Posterior cingulate gyrus (tissue), 11 donors: ENCODE measurements at places on chromosomes 2 and 18.

DNA sequence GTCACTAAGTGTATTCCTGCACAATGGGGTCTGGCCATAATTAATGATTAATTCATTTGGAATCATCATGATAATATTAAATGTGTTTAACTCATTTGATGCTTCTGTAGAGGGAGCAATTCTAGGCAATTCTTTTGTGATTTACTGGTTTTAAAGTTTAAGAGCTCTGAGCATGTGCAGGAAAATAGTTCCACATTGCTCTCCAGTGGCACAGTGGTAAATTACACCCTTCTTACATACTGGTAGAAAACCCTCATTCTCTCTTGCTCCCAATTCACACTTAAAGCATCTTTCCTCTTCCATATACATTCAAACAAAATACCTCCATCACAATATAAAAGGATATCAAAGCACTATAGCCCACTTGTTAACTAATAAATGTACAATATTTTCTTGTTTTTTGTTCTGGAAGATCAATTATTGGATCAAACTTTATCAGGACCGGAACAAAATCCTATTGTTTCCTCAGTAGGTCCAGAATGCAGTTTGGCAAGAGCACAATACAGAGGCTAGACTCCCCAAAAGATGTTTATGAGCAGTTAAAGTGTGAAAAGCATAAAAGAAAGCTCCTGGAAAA, 844.3 kb downstream of the MBD2 start:
- no peak for DNase-seq

DNA sequence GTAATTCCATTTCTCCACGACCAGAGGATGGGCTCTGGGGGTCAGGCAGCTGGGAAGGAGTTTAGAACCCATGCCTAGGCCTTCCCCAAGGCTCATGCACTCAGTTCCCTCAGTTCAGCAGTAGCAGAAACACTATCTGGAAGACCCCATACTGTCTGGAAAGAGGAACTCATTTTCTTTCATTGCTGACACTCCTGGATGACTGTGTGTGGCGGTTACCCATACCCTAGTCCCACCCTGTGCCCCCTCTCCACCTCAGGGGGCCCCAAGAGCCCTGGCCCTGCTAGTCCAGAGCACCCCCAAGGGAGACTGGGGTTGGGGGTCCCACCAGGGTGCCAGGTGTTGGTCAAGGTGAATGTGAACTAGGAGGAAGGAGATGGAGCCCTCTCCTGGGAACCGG, 29.5 kb downstream of the TPRKB start:
- DNase-seq = no peak

DNA sequence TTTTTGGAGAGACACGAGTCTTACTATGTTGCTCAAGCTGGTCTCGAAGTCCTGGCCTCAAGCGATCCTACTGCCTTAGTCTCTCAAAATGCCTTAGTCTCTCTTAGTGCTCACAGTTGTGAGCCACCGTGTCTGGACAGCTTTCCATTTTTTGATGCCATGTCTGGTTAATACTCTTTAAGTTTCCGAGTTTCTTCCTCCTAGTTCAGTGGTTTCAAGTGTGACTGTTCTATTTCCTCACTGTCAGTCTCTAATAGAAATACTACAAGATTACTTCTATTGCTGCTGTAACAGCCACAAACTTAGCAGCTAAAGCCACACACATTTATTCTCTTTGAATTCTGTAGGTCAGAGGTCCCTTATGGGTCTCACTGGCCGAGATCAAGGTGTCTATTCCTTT, 125.1 kb upstream of the MGAT5 start:
- no peak for DNase-seq

GRCh38 chr2:172769879-172770278, 34.2 kb downstream of the RAPGEF4 start:
- no peak for DNase-seq

DNA sequence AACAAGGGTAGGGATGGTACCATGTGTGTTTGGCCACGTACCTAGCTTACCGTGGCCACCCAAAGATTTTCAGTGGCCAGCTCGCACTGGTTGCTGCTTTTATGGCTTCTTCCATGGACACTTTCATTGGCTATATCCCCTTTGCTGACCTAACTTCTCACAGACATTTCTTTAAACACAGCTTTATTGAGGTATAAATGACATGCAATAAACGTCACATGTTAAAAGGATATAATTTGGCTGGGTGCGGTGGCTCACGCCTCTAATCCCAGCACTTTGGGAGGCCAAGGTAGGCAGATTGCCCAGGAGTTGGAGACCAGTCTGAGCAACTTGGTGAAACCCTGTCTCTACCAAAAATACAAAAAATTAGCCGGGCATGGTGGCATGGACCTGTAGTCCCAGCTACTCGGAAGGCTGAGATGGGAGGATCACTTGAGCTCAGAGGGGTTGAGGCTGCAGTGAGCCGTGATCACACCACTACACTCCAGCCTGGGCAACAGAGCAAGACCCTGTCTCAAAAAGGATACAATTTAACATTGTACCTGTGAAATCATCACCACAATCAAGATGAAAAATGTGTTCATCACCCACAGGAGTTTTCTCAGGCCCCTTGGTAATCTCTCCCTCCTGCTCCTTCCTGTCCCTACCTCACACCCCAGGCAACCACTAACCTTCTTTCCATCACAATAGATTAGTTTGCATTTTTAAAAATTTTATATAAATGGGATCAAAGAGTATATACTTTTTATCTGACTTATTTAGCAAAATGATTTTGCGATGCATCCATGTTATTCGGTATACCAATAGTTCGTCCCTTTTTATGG, 127.8 kb upstream of the PPP1CB start:
- DNase-seq = no peak

- DNase-seq = no peak
Measured at GRCh38 chr18:52278191-52278590, 61.8 kb upstream of the DCC start.

- no peak for DNase-seq
Measured at GRCh38 chr18:28095631-28096030, 81.3 kb downstream of the CDH2 start.

- DNase-seq = no peak
Measured at GRCh38 chr18:50183556-50183955, 11.4 kb downstream of the MYO5B start.

DNA sequence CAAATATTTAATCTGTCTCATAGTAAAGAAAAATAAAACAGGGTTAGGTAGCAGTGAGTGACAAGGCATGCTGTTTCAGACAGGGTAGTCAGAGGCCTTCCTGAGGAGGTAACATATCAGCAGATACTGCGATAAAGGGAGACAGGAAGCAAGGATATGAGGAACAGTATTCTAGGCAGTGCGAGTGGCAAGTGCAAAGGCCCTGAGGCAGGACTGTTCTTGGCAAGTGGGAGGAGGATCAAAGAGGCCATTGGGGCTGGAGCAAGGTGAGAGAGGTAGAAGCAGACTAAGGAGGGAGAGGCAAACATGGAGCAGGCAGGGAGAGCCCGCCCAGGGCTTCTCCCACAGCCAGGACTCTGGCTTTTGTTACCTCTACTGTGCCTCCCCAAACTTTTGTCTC, 33.6 kb downstream of the GAD1 start:
- DNase-seq = no peak

GRCh38 chr2:28661589-28662001, 90.0 kb upstream of the PPP1CB start:
- no peak for DNase-seq
